ENCODE measurements at places on chromosomes 11 and 22.

DNA sequence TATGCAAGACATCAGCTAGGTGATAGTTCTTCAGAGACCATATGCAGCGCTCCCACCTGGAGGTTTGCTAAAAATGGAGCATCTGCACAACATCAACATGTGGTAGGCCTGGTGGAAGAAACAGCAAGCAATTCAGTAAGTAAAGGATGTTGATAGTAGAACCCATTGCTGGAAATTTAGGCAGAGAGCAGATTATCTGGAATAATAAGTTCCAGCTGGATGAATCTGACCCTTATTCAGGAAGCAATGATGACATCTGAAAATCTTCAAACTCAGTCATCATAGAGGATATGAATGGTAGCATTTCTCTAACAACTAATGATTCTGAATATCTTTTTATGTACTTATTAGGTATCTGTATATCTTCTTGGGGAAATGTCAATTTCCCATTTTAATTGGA lies 225.2 kb upstream of the ANO3 start:
- DNase-seq = no peak

DNA sequence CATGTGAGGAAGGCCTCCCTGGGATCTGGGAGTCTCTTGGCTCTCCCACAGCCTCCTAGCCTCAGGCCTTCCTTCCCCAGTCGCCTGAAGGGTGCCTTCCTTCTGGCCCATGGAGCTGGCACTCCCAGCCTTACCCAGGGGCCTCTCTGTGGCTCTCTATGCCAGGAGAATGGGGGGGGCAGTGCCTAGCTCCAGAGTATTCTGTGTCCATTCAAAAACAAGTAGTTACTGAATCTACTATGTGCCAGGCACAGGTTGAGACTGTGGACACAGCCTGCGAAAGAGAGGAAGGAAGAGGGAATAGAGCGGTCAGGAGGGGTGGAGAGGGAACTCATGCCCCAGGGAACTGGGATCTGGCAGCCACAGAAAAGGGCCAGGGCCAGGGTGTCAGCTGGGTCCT lies 2.7 kb upstream of the PLA2G3 start:
- no peak for DNase-seq

GRCh38 chr11:19326499-19326898 lies 85.8 kb upstream of the E2F8 start:
- no peak for DNase-seq

GRCh38 chr22:20918663-20919218 lies 1.5 kb downstream of the CRKL start:
- no peak for DNase-seq

DNA sequence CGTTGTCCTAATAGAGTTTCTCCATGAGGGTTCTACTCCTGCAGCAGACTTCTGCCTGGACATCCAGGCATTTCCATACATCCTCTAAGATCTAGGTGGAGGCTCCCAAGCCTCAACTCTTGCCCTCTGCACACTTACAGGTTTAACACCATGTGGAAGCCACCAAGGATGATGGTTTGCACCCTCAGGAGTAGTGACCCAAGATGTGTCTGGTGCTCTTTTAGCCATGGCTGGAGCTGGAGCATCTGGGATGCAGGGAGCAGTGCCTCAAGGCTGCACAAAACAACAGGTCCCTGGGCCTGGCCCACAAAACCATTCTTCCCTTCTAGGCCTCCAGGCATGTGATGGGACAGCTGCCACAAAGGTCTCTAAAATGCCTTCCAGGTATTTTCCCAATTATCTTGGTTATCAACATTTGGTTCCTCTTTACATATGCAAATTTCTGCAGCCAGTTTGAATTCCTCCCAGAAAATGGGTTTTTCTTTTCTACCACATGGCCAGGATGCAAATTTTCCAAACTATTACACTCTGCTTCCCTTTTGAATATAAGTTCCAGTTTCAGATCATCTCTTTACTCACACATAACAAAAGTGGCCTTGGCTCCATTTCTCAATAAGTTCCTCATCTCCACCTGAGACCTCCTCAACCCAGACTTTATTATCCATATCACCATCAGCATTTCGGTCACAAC lies 69.5 kb upstream of the GNAZ start:
- DNase-seq = no peak

Measured in central memory CD4-positive, alpha-beta T cell (primary cell).